Upper lobe of left lung (tissue), 6 donors: ENCODE measurements at places on chromosomes 1 and 21. TPM values are rescaled to one million over a fixed set of nuclear protein-coding genes. Genes with fewer than 3 reads are reported as not detected.

- DNase-seq: no peak
Observed at GRCh38 chr1:37673920-37674319, 18.4 kb upstream of the CDCA8 start.

- DNase-seq: no peak
Observed at GRCh38 chr1:114574365-114574764, 7.0 kb downstream of the BCAS2 start.

DNA sequence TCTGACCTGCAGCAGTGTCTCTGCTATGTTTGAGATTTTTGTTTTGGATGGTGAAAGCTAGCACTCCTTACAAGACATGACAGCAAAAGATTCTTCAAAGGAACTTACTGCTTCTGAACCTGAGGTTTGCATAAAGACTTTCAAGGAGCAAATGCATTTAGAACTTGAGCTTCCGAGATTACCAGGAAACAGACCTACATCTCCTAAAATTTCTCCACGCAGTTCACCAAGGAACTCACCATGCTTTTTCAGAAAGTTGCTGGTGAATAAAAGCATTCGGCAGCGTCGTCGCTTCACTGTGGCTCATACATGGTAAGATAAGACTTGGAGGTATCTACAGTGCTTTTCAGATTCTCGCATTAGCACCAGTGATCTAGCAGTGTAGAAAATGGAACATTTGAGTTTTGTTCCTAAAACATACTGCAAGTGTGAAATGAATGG is 200.2 kb downstream of the PDE4B start:
- DNase-seq: no peak

GRCh38 chr21:43717967-43718871 is 710 bp upstream of the PDXK start:
- no peak for DNase-seq

DNA sequence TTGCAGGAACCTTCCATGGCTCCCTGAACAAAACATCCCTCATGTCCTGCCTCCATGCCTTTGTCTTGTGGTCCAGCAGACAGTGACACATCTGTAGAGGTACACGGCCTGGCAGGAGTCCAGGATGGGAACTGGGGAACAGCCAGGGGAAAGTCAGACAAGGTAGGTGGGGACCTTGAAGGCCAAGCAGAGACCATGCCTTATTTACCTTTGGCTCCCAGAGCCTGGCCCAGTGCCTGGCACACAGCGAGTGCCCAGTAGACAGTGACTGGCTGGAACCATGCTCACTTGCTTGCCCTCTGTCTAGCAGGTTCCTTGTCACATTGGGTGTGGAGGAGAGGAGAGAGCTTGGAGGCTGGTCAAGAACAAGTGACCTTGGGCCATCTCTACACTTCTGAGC is 81.0 kb downstream of the BCAR3 start:
- DNase-seq: no peak

GRCh38 chr1:221897321-221897721 is 155.4 kb upstream of the DUSP10 start:
- DNase-seq: no peak

CFHR2 gene
- total RNA-seq: not detected

DNA sequence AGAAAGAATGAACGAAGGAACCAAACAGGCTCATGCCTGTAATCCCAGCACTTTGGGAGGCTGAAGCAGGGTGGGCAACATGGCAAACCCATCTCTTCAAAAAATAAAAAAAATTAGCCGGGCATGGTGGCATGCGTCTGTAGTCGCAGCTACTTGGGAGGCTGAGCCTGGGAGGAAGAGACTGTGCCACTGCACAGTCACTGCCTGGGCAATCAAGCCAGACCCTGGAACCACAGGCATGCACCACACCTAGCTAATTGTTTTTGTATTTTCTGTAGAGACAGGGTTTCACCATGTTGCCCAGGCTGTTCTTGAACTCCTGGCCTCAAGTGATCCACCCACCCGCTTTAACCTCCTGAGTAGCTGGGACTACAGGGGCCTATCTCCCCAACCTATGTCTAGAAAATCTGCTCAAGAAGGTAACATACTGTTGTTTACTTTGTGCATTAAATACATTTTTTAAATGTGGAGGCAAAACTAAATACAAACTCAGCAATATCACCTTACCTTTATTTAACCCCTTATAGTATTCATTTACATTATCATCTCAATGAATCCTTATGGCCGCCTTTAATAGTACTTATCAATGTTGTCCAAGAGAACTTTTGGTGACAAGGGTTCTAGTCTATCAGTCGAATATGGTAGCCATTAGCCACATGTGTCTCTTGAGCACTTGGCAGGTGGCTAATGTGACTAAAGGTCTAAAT is 2.7 kb downstream of the KHDC4 start:
- DNase-seq: no peak

GRCh38 chr1:59595774-59596173 is 219.0 kb upstream of the HOOK1 start:
- no peak for DNase-seq

DNA sequence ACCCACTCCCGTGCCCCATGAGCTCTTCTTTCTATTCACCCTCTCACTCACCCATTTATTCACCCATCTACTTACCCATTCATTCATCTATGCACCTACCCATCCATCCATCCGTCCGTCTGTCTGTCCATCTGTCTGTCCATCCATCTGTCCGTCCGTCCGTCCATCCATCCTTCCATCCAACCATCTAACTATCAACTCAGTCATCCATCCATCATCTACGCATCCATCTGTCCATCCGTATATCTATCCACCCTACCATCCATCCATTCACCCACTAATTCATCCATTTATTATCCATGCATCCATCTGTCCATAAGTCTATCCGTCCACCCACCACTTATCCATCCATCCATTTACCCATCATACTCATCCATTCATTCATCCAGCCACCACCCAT is 10.8 kb upstream of the CSF3R start:
- DNase-seq: no peak

- no peak for DNase-seq
Observed at GRCh38 chr1:33130297-33130696, 49.3 kb downstream of the AZIN2 start.

DNA sequence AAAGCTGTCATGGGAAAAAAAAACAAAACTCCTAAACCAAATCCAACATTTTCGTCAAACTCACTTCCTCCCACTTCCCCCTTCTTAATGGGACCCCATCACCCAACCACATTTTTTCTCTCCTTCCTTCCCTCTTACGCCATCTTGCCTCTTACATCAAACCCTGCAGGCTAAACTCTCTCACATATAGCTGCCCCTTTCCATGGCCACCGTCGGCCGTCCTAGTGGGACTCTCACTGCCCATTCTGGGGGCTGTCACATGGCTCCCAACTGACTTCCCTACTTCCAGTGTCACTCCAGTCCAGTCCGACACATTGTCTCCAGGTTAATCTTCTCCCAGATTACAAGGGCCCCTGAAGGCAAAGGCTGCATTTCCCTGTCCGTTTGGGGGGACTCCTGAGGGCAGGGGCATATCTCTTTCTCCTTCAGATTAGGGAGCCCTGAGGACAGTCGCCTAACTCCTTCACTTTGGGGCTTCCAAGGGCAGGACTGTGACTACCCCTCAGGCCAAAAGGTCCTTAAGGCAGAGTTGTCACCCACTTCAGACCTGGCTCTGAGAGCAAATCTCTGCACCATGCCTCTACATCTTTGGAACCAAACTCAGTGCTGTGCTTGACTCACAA is 658 bp downstream of the UBXN11 start:
- DNase-seq: no peak

- DNase-seq: no peak
Observed at GRCh38 chr1:160618327-160618726, 28.5 kb downstream of the SLAMF1 start.
